ENCODE measurements at places on chromosomes 6 and 20.
A peak's percentile ranks its signal among the peaks of the same experiment; 100 is the strongest.

- DNase-seq, result no peak
These were observed 443.1 kb upstream of the OPRM1 start for GRCh38 chr6:153595903-153596302.

GRCh38 chr6:155126727-155127439 is 131.8 kb downstream of the TIAM2 start:
- peak; percentile 40 for DNase-seq

GRCh38 chr6:142833054-142833453 is 111.9 kb downstream of the HIVEP2 start:
- peak; percentile 88 for DNase-seq

GRCh38 chr6:90083891-90084290 is 189.6 kb downstream of the GJA10 start:
- DNase-seq, result no peak

DNA sequence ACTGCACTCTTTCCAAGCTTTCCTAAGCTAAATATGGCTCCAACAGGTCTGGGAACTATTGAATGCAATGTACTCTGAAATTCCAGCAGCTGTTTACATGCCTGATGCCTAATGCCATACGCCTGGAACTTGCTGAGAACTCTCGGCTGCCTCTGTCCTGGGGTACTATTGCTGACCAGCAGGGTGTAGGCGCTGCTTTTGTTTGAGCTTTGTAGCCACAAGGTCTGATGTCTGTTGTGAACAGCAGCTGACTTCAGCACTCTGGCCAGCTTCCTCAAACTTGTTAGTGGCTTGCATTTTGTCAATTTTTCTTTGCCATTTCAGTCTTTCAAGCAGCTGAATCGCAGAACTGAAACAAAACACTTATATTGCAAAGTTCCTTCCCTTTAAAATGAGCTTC is 26.7 kb downstream of the SAYSD1 start:
- DNase-seq, result peak; percentile 88

DNA sequence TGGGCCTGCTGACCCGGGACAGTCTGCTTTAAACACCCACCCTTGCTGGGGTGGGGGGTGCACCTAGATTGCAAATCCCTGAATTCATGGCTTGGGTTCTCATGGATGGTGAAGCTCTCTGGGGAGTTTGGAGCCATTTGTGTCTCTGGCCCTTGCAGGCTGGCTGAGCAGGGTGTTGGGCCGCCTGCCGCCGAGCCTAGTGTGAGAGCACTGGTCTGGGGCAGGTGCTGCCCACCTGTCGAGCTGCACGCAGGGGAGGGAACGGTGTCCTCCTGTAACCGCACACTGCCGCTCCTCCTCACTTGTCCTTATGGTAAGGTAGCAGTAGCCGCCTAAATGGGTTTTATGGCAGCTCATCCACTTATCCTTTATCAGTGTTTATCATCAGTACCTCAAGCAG is 143.9 kb downstream of the DTNBP1 start:
- no peak for DNase-seq

DNA sequence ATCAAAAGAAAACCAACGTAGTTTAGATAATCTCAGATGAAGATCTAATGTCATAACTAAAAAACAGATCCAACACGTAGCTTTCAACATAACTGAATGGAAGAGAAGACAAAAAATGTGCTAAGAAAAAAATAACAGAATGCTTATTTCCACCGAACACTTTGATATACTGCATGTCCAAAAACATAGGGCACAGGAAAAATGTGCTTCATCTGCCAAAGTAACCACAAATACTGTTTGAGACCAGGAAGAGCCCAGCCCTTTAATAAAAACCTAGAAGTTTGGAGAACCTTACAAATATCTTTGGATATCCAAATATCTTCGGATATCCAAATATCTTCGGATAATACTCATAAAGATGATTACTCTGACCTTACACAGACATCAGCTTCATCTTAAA is 19.8 kb downstream of the LAMA4 start:
- DNase-seq, result peak; percentile 89
